ENCODE measurements at places on chromosomes 13 and 19. TPM values are rescaled to one million over a fixed set of nuclear protein-coding genes. Genes with fewer than 3 reads are reported as not detected.

RNF17 gene
- 0.16 TPM for total RNA-seq

CYP4F3 gene
- total RNA-seq = 0.71 TPM

ZNF558 gene
- total RNA-seq = 54.4 TPM

ZNF568 gene
- 36.0 TPM for total RNA-seq

ZNF578 gene
- 16.5 TPM for total RNA-seq

CASP14 gene
- total RNA-seq = 0.27 TPM

PSPN gene
- 2.4 TPM for total RNA-seq
